Dorsolateral prefrontal cortex (tissue), 122 donors: ENCODE measurements at places on chromosomes 13 and 19.

GRCh38 chr13:45928843-45929242 is 77.3 kb upstream of the SIAH3 start:
- no peak for DNase-seq

DNA sequence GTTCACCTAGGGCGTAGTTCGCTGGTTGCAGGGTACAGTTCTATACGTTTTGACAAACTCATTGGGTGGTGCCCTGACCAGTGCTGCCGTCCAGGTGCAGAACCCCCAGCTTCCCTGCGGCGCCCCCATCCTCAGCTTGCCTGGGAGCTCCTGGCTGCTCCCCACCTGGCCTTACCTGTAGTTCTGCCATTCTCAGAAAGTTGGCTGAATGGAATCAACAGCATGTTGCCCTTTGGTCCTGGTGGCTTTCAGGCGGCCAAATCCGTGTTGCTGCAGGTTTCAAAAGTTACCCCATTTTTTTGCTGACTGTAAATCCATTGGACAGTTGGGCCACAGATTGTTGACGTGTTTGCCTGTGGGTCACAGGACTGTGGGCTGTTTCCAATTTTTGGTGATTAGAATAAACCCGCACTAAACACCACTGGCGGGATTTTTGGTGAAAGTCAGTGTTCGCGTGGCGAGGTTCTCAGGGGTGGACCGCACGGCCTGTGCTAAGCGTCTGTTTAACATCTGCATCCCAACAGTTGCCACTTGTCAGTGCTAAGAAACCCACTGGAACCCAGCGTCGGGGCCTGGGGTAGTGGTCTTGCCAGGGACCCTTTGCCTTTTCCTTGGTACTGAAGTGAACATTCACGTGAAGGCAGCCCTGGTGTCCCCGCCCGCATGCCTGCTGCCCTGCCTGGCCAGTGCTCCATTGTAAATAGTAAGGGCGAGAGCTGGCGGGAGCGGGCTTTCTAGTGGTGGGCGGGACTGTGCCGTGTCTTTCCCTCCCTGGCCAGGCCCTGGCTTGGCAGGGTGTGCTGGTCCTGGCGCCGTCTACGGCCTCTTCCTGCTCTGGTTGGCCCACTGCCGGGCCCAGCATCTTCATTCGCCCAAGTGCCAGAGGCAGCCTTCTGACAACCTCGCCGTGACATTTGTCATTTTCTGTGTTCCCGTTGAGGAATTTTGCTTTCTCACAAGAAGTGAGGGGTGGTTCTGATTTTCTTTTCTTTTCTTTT is 3.3 kb downstream of the DOT1L start:
- DNase-seq: peak; percentile 63

- DNase-seq: no peak
These were observed 5.5 kb upstream of the RNF113B start for GRCh38 chr13:98182589-98182988.

GRCh38 chr19:6963937-6964336 is 57.3 kb downstream of the MBD3L2B start:
- DNase-seq: no peak

- DNase-seq: no peak
These were observed 9.0 kb upstream of the LTBP4 start for GRCh38 chr19:40592170-40592569.

GRCh38 chr19:36421749-36422481 is 3.5 kb upstream of the ZFP82 start:
- no peak for DNase-seq

- no peak for DNase-seq
These were observed 110.8 kb downstream of the TBC1D4 start for GRCh38 chr13:75371203-75371602.

DNA sequence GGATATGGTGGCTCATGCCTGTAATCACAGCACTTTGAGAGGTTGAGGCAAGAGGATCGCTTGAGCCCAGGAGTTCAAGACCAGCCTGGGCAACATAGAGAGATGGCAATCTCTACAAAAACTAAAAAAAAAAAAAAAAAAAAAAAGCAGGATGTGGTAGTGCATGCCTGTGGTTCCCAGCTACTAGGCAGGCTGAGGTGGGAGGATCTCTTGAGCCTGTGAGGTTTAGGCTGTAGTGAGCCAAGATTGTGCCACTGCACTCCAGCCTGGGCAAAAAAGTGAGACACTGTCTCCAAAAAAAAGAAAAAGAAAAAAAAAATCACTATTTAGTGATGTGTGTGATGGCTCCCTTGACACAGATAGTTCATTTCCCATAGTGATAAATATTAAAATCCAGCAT is 365.0 kb upstream of the NBEA start:
- no peak for DNase-seq

- DNase-seq: peak; percentile 74
These were observed at the start of gene COX7A1 for GRCh38 chr19:36152352-36153091. COX7A1 (minus strand) TSS chr19:36152447; CDS start chr19:36152407, 40 bp downstream.

DNA sequence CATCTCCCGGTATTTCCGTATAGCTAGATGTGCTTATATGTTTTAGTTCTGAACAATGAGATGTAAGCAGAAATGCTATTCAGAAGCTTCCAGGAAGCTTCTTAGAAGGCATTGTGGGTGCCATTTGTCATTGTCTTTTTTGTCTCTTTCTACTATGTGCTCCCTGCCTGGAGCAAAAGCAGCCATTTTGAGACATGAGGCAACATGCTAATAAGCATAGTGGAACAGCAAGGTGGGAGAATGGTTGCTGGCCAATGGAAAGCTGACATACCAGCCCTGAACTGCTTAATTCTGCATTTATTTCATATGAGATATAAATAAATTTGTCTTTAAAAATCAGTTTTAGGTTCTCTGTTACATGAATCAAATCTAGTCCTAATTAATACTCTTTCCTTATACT is 299.7 kb downstream of the LMO7 start:
- DNase-seq: no peak

DNA sequence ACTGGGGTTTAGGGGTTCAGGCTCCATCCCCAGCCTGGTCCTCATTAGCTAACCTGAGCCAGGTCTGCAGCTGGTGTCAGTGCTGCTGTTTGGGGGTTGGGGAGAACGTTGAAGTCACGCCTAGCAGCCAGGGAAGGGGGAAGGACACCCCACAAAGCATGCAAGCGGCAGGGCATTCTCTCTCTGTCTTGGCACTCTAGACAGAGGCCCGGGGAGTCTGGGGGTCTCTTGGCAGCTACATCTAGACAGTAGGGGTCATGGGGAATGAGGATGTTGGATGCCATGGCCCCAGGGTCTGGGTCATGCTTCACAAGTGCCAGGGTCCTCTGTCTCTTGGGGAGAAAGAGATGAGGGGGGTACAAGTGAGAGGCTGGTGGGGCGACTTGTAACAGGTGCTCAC is 2.6 kb downstream of the ERICH4 start:
- no peak for DNase-seq

GRCh38 chr19:29040292-29040691 is 172.7 kb downstream of the UQCRFS1 start:
- no peak for DNase-seq

DNA sequence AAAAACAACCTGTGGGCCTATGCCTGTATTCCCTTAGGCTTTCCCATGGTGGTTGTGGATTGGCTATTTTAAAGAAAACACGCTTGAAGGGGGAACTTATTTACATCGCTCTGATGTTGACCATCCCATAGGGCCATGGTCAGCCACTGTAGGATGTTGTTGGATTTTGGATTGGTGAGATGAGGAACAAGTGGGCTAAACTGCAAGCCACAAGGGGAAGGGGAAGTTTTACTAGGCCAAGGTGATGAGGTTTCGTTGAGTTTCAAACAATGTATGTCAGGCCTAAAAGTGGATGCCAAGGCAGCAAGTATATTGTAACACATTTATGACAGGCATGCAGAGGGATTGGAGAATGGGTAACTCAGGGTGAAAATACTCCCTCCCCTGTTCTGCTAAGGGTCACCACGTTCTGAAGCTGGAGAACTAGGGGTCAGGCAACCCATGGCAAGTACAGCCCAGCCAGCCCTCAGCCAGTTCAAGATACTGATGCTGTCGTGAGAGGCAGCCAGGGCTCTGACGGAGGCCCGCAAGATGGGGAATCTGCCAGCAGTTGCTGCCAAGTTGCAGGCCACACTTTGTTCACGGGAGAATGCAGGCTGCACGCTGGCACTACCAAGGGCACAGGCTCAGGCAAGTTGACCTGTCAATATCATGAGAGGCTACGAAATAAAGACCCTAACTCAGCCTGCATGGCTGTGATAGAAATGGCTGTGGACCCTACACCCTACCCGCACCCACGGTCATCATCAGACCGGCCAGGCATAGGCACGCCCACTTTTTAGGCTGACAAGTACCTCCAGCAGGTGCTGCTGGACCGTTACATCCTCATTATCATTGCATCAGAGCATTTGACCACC is 11.1 kb downstream of the IRGC start:
- no peak for DNase-seq

- no peak for DNase-seq
These were observed 418.9 kb downstream of the FGF14 start for GRCh38 chr13:101982903-101983302.

- no peak for DNase-seq
These were observed 1399.8 kb upstream of the SLC10A2 start for GRCh38 chr13:104466016-104466415.

- peak; percentile 79 for DNase-seq
These were observed 3.4 kb upstream of the PRAM1 start for GRCh38 chr19:8505680-8506401.

DNA sequence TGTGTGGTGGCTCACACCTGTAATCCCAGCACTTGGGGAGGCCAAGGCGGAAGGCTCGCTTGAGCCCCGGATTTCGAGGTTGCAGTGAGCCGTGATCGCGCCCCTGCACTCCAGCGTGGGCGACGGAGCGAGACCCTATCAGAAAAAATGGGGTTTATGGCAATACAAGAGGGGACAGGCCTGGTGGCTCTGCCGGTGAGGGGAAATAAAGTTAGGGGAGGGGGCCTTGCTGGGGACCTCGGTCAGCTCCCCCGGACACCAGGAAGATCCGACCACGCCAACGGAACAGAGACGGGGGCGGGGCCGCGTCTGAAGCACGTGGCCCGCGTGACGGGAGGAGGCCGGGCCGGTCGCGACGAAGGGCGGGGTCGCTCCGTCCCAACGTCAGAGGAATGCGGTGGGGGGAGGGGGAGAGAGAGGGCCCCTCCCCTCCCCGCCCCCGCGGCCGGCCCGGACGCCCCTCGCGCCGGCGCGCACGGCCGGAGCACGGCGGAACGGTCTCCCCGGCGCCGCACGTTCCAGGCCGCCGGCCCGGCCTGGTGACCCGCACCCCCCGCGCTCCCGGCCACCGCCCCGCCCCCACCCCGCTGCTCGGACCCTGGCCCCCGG is 1.9 kb upstream of the HNRNPL start:
- DNase-seq: peak; percentile 93

DNA sequence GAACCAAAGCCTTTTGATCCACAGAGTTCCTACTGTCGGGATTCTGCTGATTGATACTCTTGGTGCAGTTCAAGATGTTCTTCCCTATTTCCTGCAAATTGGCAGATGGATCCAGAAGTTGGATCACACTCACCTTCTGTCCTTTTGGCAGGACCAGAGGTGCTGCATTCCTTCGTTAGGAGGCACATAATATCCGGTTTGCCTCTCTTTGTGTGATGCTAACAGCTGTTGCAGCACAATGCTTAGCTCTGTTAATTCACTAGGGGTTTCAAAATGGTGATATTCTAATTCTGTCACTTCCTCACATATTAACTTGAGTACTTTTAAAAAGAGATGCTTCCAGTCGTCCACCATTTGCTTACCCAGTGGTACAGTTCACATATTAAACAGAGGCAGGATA is 15.2 kb upstream of the CHST8 start:
- no peak for DNase-seq

GRCh38 chr13:45055902-45056648 is 64.2 kb upstream of the GTF2F2 start:
- DNase-seq: no peak

- DNase-seq: no peak
These were observed 20.4 kb upstream of the ATXN8OS start for GRCh38 chr13:70087247-70087646.
